Stimulated activated CD8-positive, alpha-beta memory T cell treated with anti-CD3 and anti-CD28 coated beads, Interleukin-4, amount 100 ng/mL, for 4 hours (primary cell): ENCODE measurements at places on chromosomes 13 and 19.

DNA sequence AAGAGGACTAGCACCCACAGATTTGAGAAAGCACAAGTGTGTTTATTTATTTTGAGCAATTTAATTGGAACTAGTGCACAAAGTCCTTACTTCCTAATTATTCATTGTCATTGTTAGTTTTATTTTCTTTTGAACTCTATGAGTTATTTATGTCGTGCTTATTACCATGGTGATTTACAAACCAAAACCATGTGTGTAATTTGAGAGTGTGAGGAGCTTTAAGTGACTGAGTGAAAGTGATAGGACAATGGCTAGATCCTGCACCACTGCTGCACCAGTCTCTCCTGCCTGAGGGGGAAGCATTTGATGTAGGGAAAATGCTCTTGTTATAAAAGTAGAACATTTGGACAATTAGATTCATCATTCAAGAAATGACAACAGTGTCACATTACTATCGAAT, 172.3 kb upstream of the KLF12 start:
- no peak for DNase-seq

DNA sequence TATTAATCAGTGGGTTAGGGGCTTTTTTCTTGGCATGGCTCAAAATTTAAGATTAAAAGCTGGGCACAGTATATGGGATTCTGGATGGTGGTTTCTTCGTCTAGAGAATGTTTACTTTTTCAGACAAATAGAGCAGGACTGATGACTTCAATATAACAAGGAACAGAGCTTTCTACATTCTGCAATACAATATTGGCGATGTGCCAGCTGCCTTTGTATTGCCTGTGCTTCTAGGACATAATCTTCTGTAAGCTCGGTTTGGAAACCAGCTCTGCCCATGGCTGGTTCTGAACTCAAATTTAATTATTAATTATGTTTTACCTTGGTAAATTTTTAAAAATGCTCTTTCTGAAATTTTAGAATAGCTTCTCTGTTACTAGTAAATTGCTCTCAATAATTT, 139.1 kb upstream of the TRPC4 start:
- no peak for DNase-seq

- no peak for DNase-seq
These were observed 294.8 kb downstream of the FOXO1 start for GRCh38 chr13:40371531-40372125.

- DNase-seq: no peak
These were observed 54.2 kb upstream of the PTPRS start for GRCh38 chr19:5394551-5395505.

DNA sequence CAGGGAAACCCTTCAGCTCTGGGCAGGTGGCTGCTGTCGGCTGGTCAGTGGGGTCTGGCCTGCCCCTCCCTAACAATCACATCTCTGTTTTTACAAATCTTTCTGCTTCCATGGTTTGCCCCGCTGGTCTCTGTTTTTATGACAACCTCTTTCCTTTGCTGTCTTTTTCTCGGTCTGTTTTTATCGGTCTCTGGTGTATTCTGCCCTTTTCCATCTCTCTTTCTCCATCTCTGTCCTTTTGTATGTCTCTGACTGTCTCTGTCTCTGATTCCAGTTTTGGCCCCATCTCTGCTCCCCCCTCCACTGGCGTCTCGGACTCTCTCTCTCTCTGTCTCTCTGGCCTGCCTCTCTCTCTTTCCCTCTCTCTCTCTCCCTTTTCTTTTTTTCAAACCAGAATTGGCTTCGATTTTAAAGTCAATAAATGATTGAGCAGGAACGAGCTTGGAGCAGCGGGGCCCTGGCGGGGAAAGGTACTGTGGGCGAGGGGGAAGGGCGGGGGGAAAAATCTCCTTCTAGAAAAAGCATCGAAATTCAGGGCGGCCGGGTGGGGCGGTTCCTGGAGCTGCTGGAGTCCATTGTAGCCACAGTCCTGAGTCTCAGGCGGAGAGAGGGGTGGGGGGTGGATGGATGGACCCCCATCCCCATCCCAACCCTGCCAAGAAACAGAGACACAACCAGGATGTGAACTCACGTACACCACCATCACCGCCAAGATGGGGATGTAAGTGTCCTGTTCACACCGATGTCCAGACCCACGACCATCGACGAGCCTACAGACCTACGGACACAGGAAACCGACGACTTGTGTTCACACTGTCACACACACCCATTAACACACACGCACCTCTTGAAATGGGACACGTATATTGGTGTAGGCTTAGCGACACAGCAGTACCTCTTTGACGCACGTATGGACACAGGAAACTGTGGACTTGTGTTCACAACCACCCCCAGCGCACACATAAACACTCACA, 3.0 kb downstream of the NFIX start:
- no peak for DNase-seq
